ENCODE measurements at places on chromosomes 12 and 14.

DNA sequence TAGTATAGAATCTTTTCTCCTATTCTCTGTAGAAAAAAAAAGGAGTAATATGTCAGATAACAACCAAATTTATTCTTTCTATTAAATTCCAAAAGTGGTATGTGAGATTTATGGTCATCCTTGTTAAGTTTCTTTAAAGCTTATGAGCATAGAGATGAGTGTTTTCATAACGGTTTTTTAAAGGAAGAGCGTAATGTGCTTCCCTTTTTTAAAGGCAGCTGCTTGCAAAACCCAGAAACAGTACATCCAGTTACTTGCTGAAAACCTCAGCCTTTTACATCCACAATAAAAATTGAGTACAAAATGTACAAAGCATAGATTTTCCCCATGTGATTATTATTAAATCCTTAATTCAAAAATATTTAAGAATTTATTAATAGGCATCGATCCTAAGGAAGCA lies 53.6 kb upstream of the CD163 start:
- no peak for DNase-seq

GRCh38 chr12:94988471-94988870 lies 15.0 kb downstream of the NDUFA12 start:
- no peak for DNase-seq

DNA sequence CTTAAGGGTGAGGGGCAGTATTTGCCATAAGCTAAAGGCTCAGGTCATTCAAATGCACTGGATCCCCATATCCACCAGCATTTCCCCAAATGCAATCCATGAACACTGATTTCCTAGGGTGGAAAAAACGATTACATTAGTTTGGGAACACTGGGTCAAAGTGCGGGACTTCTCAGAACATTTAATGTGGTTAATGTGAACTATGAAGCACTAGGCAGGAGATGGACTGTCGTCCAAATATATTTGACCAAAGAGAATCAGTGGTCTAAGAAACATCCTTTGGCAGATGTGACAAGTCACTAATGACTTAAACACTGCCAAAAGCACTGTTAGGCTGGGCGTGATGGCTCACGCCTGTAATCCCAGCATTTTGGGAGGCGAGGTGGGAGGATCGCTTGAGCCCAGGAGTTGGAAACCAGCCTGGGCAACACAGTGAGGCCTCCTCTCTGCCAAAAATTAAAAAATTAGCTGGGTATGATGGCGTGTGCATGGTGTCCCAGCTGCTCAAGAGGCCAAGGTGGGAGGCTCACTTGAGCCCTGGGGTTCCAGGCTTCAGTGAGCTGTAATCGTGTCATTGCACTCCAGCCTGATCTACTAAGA lies 205.4 kb downstream of the CALM1 start:
- no peak for DNase-seq

DNA sequence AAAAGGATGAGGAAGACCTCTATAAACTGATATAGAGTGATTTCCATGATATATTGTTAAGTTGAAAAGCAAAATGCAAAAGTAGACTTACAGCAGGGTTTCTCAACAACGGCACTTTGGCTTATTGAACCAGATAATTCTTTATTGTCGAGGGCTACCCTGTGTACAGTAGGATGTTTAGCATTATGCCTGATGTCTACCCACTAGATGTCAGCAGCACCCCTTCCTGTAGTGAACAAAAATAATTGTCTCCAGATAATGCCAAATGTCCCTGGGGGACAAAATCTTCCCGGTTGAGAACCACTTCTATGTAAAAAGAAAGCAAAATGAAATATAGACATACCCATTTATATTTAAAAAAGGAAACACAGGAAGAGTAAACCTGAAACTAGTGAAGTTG lies 32.4 kb downstream of the ABCD2 start:
- no peak for DNase-seq

DNA sequence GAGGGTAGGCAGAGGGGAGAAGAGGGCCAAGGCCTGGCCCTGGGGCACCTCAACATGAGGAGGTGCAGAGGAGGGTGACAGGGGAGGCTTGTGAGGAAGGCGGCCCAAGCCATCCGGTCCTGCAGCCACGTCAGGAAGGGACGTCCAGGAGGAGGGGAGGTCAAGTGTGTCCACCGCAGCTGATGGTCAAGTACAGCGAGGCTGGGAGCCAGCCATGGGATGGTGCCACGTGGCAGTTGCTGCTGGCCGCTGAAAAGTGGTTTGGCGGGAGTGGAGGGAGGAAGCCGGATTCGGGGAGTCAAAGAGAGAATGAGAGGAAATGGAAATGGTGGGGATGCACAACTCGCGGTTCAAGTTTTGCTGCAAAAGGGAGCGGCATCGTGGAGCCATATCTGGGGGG lies 41.2 kb downstream of the PRIMA1 start:
- DNase-seq, result no peak

DNA sequence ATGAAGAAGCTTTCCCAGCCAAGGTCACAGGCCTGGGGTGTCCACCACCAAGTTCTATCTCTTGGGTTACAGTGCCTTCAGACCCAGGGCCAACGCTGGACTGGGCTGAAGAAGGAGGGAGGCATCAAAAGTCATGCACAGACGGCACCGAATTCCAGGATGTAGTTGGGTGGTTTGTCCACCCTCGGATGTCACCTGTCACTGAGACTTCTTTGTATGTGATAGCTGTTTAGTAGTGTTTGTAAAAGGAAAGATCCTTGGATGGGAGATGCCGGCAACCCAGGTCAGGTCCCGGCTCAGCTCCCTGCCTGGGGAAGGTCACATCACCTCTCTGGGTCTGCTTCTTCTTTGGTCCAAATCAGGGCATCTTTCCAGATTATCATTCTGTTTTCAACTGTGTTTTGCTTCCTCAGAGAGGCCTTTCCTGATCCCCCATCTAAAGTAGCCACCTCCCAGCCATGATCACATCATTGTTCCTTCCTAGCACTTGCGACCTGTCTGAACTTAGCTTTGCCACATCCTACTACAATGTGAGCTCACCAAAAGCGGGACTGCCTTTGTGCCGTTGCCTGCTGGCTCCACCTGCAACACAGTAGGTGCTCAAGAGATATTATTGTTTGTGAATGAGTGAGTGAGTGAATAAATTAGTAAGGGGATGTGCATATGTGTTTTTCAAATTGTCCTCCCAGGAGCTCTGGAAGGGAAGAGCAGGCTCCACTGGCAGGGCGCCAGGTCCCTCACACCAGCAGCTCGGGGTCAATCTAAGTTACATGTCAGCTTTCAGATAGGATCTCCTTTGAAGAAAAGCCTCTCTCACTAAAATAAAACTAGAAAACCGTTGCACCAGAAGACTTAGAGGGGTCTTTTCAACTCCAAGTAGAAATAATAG lies 2.1 kb downstream of the TSPAN11 start:
- no peak for DNase-seq

DNA sequence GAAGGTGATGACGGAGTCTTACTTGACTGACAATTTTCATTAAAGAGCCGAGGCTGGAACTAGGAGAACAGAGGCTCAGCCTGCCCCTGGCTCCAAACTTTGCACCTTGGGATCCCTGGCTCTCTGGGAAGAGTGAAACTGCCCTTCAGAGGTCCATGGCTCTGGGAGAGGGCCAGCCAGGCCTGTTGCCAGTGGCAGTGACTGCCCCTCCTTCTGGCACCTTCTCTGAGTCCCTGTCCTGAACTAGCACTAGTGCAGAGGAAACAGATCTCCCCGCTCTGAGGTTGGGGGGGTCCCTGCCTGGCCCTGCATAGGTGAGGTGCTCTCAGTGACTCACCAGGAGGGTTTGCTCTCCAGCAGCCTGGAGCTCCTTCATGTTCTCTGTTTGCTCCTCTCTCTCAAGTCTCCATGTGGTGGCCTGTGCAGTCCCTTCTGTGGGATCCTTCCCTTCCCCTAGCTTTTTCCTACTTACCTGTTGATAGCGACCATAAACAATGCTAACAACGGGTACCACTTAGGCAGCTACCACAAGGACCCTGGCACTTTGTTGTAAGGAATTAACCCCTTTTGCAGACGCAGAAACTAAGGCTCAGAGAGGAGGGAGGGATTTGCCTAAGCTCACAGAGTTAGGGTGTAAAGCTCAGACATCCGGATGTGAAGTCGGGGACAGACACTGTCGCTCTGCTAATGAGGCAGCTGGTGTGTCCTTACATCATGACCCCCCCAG lies 22.4 kb downstream of the FAM222A start:
- DNase-seq, result no peak

DNA sequence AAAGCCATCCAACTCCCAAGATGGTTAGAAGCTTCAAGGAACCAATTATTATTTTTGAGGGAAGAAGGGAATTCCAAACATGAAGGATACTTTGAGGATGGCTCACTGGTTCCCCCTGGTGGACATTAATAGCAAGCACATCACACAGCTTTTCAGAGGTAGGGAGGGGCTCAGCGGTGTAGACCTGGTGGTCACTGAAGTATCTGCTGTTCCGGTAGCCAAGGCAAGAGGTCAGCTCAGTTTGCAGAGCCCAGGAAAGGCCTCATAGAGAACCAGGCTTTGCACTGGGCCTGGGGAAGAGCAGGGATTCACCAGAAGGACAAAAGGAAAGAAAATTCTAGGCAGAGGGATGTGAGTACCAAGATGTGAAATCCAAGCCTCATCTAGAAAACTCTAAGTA lies 118.7 kb downstream of the KSR2 start:
- no peak for DNase-seq

DNA sequence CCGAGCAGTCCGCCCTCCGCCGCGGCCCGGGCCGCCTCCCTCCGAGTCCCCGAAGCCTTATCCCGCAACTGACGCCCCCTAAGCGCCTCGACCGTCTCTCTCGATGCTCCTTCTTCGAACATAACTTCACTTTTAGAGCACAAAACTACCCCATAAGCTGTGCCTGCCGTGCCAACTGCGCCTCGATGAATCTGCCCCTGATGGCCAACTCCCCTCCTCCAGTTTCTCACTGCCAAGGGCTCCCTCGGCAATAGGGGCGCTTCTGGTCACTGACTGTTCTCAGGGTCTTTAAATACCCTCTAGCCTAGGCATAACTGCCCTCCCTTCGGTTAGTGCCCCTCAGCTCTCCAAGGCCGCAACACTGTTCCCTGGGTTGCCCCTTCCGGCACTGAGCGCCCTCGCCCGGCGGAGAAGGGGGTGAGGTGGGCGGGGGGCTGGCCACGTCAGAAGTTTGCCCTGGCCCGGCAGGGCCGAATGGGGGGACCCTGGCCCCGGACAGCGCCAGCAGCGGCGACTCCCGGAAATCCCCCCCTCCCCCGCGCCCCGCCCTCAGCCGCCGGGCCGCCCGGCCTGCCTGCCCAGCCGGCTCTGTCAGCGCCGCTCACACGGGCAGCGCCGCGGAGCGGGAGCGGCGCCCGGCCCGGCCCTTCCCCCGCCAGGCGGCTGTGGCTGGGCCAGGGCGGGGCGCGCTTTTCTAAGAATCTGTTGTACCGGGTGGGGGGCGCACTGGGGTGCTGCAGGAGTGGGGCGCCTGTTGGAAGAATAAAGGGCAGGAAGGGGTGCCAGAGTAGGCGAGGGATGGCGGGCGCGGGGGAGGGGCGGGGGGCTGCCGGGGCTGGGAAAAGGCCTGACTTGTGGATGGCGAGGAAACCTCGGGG lies 10.6 kb downstream of the RARG start:
- DNase-seq, result no peak

GRCh38 chr12:120468325-120468820 lies 1.2 kb downstream of the SRSF9 start:
- DNase-seq, result no peak

All from fibroblast of the conjunctiva (primary cell).